ENCODE measurements at places on chromosomes 2 and 18.

DNA sequence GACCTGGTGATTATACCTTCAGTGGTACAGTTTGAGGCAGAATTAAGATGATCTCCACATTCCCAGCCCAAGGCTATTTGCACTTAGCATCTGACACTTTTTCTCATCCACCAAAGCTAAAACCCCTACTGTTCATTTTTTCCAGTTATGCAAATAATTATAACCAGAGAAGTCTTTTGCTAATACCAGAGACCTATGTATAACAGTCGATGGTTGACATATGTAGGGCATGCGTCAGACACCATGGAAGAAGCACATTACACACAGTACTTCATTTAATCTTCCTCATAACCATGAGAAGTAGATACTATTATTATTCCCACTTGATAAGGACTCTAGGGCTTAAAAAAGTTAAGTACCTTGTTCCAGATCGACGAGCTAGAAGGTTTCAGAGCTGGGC is 36.5 kb downstream of the AP1S3 start:
- no peak for DNase-seq

- DNase-seq: no peak
Observed at GRCh38 chr2:201128933-201129505, 13.1 kb downstream of the CFLAR start.

DNA sequence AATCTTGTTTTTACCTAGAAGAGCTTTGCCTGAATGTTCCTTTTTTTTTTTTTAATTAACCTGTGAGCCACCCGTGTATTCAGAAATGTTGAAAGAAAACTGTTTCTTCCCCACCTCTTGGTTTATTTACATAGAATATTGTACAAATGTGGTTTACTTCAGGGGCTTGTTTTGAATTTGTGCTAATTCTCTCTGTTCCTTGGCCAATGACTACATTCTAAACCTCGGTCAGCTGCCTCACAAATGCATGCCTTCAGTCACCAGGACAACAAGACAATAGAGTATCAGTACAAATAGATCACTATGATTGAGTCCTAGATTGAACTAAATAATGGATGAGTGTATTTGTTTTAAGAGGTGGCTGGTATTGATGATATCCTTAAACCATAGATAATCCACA is 36.0 kb downstream of the AGFG1 start:
- no peak for DNase-seq

DNA sequence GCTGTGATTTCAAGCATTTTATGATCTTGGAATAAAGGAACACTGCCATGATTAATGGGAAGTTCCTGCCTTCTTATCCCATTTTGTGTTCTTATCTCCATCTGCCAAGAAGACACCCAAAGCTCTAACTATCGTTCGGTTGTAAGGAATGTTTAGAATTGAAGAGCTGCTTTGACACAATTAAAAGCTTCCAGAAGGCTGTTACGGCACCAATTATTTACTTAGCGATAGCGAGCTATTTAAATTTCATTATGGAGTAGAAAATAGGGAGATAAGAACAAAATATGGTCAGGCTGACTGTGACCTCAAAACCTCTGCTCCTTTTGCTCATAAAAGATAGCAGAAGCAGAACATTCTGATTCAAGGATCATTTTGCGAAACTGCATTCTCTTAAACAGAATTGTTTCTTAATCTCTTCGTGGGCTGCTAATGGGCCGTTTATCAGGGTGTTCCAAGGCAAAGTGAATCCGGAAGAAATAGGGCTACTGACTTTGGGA is 101.6 kb downstream of the SLC4A3 start:
- DNase-seq: no peak

GRCh38 chr18:7814754-7815315 is 247.7 kb downstream of the PTPRM start:
- no peak for DNase-seq

- no peak for DNase-seq
Observed at GRCh38 chr2:237405006-237405559, 8.9 kb downstream of the COL6A3 start.

DNA sequence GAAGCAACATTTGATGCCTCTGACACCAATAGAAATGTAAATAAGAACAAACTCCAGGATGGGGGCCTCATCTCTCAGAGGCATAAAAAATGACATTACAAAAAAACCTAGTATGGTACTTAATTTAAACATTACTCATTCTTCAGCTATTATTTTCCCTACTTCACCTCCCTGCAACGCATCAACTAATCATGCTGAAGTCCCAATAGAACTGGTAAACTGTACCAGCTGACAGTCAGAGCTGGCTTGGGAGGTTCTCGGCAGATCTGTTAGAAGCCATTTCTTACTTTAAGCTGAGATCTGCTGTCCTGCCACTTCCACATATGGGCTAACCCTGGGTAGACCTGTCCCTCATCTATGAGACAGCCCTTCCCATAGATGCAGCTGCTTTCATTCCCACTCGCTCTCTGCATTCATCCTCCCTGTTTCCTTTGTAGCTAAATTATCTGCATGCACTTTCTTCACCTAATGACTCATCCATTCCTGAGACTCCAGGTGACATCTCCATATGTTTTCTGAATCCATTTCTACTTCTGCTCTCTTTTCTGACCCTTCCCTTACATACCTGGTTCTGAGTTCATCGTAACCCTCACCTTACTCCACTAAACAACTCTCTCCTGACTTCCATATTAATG is 108.1 kb downstream of the AOX1 start:
- DNase-seq: no peak

DNA sequence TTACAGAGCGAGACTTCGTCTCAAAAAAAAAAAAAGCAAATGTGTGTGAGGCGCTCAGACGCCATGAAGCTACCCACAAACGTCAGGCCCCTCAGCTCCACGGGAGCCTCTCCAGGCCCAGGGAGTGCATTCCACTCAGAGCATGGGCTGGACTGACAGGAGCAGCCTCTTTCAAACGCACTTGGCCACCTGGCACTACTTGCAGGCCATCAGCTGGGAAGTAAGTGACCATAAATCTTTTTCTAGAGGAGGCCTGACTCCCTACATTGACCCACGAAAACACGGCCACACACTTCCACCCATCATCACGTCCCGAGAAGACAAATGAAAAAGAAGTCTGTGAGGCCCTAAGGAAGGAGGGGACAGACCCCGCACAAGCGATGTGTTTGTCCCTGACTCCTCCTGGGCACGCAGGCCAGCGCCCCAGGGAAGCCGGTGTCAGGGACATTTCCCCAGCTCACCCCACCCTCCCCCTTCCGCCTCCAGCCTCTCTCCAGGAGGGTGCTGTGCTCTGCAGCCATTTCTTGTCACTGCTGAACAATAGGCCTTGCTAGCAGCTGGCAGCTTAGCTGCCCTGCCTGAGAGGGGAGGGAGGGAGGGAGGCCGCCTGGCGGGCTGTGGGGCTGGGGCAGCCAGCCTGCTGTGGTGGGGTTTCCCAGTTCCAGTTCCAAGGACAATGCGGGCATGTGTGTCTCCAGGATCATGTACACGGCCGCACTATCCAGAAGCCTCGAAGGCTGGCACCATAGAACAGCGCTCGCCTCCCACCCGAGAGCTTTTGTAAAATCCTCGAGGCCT is 26.6 kb downstream of the SERTAD2 start:
- DNase-seq: no peak

- DNase-seq: no peak
Observed at GRCh38 chr2:202406445-202406978, 30.4 kb downstream of the BMPR2 start.

- DNase-seq: no peak
Observed at GRCh38 chr2:174026122-174026845, 61.1 kb upstream of the SP3 start.

DNA sequence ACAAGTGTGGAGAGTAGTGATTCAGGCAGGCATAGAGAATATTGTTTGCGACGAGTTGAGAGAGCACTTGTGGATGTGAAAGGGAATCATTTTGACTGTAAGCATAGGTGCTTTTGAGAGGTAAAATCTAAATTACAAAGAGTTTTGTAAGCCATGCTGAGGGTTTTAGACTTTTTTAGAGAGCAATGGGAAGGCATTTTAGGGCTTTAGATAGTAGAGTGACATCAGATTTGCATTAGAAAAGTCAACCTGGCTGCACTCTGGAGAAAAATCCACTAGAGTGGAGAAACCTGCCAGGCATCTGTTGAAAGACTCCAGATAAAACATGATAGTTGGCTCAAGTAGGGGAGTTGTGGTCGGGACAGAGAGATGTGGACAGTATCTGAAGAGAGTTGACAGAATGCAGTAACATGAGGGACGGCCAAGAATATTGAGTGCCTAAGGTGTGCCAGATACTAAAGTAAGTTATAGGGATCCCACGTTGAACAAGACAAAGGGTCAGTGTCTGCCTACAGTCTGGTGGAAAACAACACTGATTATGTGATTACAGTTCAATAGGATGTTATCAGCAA is 91.7 kb upstream of the MYO3B start:
- DNase-seq: no peak

DNA sequence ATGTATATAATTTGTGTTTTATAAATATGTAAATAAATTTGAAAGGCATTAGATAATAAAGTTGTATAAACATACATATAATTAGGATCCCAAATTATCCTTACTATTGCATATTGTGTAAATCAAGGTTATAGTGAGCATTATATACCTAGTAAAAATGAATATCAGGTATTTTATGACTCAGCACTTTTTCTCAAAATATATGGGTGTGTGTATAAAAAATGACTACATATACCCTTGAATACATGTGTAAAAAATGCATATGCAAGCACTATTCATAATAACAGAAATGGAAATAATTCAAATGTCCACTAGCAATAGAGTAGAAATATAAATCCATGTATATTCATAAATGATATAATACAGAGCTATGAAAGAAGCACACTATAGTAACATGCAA is 870.9 kb upstream of the CNTNAP5 start:
- DNase-seq: no peak

DNA sequence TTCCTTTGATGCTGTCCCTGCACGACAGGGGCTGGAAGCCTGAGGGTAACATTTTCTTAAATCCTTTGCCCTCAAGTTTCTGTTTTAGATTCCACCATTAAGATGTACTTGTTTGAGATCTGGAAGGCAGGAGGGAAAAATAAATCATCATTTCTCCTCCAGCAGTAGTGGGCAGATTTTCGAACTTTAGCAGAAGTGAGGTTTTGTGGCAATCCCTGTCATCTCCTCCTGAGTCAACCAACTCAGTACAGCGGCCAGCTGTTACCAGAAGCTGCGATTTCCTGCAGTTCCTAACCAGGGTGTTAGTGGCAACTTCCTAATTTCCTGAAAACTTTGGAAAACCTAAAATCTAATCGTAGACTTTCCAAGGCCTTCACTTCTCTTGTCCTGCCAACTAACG is 517.2 kb upstream of the ACVR2A start:
- no peak for DNase-seq

- no peak for DNase-seq
Observed at GRCh38 chr2:150705767-150706166, 218.3 kb upstream of the RND3 start.

- DNase-seq: no peak
Observed at GRCh38 chr2:48377646-48378045, 152.3 kb upstream of the STON1 start.

- DNase-seq: no peak
Observed at GRCh38 chr2:151777935-151778334, 43.7 kb upstream of the NEB start.

DNA sequence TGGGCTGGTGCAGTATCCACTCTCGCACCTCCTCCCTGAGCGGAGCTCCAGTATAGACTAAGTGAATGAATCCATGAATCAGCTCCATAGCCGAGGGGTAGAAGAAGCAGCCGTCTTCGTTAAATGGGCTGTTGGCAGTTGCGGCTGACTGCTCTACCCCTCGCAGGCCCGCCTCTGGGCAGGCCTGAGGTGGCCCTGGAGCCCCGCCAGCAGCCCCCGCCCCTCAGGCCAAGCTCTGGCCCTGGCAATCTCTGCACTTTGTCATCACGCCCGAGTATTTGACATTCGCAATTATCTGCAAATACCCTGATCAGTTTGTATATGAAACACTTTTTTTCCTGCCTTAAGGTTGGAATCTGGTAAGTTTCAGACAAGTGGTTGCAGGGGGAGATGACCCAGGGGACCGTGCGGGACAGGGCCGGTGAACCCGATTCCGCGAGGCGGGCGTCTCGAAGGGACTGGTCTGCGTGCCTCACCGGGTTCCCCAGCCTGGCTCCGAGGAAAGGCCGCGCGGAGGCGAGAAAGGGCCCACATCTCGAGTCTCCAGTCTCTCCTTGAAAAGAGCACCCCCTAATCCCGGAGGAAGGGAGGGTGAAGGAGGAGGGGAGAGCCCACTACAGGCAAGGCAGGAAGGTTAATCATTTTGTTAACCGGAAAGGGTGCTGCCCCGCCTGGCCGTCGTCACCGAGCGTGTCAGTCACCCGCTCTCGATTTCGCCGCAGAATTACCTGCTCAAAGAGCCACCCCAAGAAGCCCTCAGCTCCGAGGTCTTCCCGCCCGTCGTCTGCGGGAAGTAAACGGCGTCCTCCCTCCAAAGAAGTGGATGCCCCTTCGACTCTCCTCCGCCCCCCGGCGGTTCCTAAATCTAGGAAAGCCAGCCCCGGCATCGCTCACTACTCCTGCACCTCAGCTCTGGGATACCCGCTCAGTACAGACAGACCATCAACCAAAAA is 11.1 kb upstream of the SATB2 start:
- no peak for DNase-seq

DNA sequence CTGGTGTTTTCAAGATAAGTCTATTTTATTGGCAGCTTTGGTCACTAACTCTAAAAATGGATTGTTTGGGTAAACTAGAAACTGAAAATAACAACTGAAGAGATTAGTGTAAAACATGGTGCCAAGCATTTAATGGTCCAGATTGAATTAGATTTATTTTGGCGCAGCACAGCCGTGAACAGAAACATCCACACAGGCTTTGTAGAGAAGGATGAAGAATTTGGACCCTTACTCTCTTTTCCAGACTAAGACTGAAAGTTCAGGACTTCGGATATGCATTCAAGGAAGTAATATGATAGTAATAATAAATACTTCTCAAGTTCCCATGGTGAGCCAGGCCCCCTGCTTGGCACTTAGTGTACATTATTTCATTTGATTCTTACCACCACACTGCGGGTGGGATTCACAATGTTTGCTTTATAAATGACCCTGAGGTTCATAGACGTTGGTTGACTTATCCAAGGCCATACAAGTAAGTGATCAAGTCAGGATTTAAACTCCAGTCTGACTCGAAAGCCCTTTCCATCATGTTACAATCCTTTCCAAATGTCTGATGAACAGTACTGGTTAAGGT is 54.2 kb upstream of the ITGB6 start:
- no peak for DNase-seq
